Renal pelvis (tissue), 12 donors: ENCODE measurements at places on chromosomes 1 and 21. TPM values are rescaled to one million over a fixed set of nuclear protein-coding genes. Genes with fewer than 3 reads are reported as not detected.

RGS7 gene
- polyA plus RNA-seq, result 4.9 TPM

PPIAL4G gene
- polyA plus RNA-seq, result 0.05 TPM

DNA sequence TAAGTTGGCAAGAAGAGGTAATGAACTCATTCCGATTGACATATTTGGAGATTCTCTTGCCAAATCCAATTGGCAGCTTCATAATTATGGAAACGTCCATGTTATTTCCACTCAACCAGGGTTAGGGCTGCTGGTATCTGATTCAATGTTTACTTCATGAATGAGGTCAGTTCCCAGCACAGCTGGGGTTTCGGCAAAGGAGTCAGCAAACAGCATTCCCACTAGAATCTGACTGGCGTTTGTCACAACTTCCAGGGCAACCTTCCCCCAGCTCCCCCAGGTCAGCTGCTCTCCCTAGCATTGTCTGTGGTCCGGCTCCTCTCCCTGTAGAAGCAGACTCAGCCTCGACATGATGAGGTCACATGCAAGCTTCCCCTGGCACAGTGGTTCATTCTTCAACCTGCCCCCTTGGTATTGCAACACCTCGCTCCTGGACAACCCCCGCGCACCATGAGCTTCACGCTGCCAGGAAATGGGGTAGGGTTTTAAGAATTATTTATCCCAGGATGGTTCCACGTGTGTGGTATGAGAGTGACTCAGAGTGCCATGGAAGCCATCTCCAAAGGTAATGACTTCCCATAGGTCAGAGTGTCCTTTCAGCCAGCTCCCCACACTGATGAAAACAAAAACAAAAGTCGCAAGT lies 100.7 kb upstream of the SLC25A33 start:
- DNase-seq, result no peak

SVBP gene
- polyA plus RNA-seq, result 64.4 TPM

DNA sequence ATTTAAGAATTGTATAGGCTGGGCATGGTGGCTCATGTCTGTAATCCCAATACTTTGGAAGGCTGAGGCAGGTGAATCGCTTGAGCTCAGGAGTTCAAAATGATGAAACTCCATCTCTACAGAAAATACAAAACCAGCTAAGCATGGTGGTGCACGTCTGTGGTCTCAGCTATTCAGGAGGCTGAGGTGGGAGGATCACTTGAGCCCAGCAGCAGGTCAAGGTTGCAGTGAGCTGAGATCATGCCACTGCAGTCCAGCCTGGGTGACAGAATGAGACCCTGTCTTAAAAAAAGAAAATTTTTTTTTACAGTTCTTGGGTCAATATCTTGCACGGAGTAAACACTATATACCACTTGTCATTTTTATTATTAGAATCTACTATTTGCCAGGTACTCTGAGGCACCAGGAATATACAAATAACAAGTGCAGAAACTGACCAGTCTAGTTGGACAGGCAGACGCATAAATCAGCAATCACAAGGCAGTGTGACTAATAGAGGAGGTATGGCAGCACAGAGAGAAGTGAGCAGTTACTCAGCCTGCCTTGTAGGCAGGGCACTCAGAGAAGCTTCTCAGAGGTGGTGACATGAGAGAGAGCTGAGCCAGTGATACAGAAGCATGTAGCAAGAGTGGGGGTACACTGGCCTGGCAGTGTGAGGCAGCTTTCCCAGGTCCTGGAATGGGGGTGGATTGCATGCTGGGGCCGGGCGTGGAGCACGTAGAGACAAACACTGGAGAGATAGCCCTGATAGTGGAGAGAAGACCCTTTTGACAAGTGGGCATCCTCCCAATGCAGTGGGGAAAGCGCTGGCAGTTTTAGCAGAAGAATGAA lies 8.0 kb downstream of the PHLDA3 start:
- DNase-seq, result no peak

- no peak for DNase-seq
These were observed 64.9 kb downstream of the PRKACB start for GRCh38 chr1:84208935-84209334.

DNA sequence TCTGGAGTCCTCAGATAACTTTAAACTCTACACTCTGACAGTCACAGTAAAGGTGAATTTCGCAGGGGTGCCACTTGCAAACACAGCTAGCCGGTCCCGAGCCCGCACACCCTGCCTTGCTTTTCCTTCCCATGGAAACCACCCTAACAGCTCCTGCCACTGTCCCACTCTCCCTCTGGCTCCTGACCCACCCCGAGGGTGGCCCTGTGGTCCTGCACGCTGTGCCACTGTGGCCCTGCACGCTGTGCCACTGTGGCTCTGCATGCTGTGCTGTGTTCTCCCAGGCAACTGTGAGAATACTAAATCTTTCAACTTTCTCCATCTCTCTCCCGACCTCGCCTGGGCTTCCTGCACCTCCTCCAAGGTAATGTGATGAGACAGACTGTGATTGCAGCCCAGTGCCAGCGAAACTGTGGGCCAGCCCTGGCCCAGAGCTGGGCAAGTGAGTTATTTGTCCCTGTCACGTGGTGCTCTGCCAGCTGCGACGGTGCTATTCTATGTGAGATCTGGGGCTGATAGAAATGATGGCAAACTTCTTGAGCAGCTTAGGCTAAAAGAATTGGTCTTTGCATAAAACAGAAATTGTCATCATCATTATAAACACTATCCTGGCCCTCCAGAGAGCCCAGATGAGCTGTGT lies 63.4 kb upstream of the TARBP1 start:
- no peak for DNase-seq

DNA sequence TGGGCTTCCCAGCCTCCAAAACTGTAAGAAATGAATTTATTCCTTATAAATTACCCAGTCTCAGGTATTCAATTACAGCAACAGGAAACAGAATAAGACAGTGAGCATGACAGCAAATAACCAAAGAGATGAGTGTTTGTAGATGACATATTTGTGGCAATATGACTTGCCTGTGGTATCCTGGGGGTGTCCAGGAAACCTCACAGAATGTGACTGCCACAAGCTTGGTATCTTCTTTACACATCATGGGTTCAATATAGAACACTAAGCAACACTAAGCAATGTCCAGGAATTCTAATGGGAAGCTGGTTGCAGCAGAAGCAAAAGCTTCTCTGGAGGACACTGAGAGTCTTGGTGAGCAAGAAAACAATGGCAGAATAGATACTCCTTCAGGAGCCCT lies 236.4 kb upstream of the BEND5 start:
- DNase-seq, result no peak

DNA sequence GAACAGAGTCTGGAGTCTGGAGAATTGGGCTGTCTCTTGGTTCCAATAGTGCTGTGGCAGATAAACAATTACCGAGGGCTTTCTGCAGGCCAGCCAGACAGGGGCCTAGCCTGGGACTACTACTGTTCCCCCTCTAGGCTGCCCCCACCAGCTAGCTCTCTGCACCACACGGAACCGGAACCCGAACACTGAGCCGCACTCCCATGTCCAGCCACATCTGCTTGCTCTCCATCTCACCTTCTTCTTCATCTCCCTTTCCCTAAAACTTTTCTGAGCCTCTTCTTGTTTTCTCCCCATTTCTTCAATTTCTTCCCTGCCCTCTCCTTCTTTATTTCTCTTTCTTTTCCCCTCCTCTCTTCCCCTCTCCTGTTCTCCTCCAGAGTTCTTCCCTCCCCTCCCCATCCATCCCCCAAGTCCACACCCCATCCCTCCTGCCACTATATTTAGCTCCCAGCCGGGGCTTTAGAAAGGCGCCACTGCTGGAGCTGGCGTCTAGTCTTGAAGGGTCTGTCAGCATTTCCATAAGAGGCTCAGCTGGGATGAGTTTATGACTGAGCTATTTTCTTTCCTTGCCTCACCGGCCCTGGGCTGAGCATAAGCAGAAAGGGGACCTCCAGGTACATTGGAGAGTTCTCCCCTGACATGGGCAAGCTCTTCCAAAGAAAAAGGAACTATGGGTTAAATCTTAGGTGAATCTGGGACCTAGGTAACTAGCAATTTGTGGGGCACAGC lies 25.7 kb upstream of the ATP2B4 start:
- DNase-seq, result no peak

DNA sequence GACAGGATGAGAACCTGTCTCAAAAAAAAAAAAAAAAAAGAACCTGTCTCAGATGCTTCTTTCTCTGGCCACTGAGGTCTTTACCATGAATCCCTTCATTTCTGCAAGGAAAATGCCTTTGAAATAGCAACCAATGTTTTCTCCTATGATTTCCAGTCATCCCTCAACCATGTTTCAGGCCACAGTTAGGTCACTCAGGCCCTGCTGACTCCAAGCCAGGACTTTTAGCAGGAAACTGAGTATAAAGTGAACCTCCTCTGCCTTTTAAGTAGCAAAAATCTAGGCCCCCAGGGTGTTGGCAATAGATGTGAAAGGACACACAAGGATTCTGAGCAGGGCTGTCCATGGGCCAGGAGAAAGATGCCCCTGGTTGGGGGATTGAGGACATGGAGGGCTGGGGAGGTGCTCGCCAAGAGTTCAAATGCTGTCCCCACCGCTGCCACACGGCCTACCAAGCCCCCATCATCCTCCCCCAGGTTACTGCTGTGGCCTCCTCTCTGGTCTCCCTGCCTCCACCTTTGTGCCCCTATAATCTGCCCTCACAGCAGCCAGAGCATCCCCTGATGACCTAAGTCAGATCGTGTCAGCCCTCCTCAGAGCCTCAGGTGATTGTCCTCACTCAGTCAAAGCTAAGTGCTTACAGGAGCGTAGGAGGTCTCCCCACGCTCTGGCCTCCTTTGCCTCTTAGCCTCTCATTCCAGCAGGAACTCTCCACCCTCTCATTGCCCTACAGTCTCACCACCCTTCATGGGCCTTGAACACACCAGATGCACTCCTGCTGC lies 54.6 kb downstream of the MATN1 start:
- DNase-seq, result no peak

- no peak for DNase-seq
These were observed 100.7 kb upstream of the GRIK3 start for GRCh38 chr1:37135032-37135431.

- no peak for DNase-seq
These were observed 95.2 kb upstream of the SSX2IP start for GRCh38 chr1:84785271-84786036.
